AG04450 (cell line): ENCODE measurements at places on chromosomes 6 and 20.
A peak's percentile ranks its signal among the peaks of the same experiment; 100 is the strongest.

GRCh38 chr6:53956068-53956711, 155.1 kb upstream of the MLIP start:
- DNase-seq: peak; percentile 32

DNA sequence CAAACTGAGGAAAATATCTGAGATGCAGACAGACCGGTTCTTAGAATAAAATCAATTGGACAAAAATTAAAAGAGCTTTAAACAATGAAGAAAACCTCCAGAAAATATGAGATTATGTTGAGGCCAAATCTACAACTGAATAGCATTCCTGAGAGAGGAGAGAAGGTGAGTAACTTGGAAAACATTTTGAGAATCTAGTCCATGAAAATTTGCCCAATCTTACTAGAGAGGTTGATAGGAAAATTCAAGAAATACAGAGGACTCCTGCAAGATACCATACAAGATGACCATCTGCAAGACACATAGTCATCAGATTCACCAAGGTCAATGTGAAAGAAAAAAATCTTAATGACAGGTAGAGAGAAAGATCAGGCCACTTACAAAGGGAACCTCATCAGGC, 437.7 kb upstream of the ADGRB3 start:
- DNase-seq: no peak

- no peak for DNase-seq
Observed at GRCh38 chr6:168035661-168036545, 38.4 kb downstream of the KIF25 start.

GRCh38 chr6:149922642-149923326, at the start of gene RAET1G:
TSS of gene RAET1G (minus strand) at chr6:149923121. CDS start at chr6:149923010, 111 bp downstream.
- peak; percentile 86 for DNase-seq

DNA sequence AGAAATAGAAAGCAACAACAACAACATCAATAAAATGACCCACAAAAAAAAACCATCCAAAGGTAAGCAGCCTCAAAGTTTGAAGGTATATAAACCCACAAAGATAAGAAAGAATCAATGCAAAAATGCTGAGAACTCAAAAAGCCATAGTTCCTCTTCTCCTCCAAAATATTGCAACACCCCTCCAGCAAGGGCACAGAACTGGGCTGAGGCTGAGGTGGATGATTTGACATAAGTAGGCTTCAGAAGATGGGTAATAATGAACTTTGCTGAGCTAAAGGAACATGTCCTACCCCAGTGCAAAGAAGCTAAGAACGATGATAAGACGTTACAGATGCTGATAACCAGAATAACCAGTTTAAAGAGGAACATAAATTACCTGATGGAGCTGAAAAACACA, 188.8 kb upstream of the BTBD3 start:
- no peak for DNase-seq

DNA sequence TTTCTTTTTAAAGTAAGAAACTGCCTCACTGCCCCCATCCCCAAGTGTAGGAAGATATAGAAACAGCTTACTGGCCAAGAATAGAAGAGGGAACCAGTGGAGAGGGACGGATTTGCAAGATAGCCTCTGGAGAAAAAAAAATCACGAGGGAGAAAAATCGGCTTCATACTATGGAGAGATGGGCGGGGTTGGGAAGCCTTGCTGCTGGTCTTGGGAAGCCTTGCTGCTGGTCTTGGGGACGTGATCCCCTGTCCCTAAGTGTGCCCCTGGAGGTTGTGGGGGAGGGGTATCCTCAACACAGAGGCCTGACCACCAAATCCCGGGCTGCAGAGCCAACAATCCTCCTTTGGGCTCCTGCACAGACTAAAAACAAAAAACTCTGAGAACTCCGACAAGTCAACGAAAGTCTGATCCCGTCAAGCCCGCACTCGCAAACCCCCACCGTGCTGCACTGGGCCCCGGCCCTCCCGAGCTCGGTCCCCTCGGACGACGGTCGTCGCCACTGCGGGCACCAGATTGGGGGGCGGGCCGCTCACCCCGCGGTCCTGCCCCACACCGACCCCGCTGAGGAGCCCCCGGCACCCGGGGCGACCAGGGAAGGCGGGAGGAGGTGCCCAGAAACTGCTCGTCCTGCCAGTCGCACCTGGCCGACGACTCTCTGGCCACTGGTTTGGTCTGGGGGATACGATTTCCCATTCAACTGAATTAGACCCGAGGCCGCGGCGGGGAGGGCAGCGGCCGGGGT, 750 bp downstream of the MAP7 start:
- no peak for DNase-seq

GRCh38 chr6:51678905-51679620, 408.4 kb downstream of the PKHD1 start:
- no peak for DNase-seq
